Pons (tissue), 1 donor: ENCODE measurements at places on chromosomes 3 and 15.

- no peak for DNase-seq
These were observed 32.2 kb downstream of the DUT start for GRCh38 chr15:48363474-48363873.

DNA sequence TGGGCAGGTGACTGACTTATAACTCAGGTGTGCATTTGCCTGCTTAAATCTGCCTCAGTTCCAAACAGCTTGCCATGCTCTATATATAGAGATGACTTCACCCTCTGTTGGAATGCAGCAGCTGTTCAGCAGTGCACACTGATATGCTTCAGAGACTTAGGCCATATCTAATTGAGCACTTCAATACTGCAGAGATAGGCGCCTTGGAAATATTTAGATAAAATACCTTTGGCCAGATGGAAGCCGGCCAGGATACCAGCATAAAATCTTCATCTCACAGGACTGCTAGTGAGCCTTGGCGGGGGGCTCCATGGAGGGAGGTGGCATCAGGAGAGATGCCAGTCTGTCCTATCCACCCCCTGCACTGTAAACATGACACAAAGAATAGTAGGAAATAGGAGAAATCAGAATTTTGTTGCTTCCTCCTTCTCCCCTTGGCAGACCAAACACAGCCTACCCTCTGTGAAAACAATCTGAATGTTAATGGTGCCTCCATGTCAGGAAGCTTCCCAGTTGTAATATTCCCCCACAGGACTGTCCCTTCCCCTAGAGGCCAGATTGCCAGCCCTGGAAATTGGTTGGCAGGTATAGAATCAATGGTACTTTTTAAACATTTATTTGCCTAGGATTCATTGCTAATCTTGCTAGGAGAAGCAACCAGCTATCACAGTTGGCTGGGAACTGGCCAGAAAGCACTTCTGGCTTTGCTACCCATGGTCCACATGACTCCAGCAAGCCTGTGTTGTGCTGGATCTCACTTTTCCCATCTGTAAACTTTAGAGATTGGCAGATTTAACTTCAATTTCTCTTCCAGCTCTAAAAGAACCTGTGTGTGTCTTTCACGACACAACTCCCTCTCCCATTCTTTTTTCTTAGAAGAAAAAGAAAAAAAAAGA, 215.5 kb upstream of the KCNMB2 start:
- peak; percentile 20 for DNase-seq

GRCh38 chr3:147412917-147413685, 3.9 kb downstream of the ZIC1 start:
- no peak for DNase-seq

DNA sequence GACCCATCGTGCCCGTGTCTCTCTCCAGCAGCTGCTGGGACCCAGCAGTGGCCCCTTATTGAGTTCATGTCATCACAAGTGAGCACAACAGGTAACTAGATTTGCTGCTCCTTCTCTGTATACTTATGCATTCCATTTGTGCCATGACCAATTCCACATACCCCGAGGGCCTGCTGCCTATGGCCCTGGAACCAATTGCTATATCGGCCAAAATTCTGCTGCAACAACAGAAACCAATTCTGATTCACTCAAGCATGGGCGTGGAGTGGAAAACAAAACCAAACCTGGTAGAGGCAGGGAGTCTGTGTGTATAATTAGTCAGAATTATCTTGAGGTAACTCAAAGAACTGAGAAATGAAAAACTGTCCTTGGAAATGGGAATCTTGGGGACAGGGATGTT, 516.6 kb downstream of the EPHB1 start:
- no peak for DNase-seq

GRCh38 chr3:67176396-67176795, 178.3 kb downstream of the KBTBD8 start:
- DNase-seq: peak; percentile 12

- DNase-seq: no peak
These were observed 285.1 kb downstream of the IL20RB start for GRCh38 chr3:137242836-137243400.

DNA sequence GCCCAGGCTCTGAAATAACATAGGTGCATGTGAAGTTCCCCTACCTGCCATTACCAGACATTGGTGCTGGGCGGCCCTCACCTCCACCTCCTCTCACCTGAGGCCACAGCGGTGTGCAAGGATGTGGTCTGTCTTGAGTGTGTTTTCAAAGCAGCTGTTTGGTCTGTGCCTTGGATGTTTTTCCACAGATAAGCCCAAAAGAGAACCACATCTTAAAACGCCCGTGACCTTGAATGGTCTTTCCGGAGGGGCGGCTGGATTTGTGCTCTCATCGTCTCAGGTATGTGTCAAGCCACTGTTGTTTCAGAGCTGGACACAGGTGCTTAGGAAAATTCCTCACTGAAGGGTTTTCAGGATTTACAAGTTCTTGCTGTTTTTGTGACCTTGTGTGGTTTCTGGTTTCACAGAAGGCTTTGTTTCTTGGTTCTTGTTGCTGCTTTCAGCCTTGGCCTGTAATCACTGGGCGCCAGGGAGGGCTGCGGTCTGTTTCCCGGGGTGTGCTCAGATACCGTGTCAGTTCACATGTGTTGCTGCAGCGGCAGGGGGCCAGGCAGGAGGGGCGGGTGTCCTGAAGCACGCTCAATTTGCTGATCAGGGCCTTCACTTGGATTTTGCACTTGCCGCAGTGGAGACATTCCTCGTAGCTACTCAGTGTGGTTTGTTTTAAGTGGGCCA, 128.4 kb downstream of the IGF1R start:
- no peak for DNase-seq

- DNase-seq: no peak
These were observed 5.0 kb downstream of the THBS1 start for GRCh38 chr15:39585871-39586301.

- no peak for DNase-seq
These were observed 63.3 kb upstream of the RGMA start for GRCh38 chr15:93152360-93152759.

GRCh38 chr3:17687566-17687965, 54.9 kb downstream of the TBC1D5 start:
- DNase-seq: no peak

- no peak for DNase-seq
These were observed 21.5 kb downstream of the MAP2K1 start for GRCh38 chr15:66408254-66408653.

- peak; percentile 100 for DNase-seq
These were observed at the start of gene ZBTB11 for GRCh38 chr3:101676765-101677435. Gene ZBTB11, minus strand, starts transcription at chr3:101677132. Its CDS starts 218 bp downstream, at chr3:101676914.

- no peak for DNase-seq
These were observed 23.1 kb downstream of the ISG20 start for GRCh38 chr15:88661761-88662556.

DNA sequence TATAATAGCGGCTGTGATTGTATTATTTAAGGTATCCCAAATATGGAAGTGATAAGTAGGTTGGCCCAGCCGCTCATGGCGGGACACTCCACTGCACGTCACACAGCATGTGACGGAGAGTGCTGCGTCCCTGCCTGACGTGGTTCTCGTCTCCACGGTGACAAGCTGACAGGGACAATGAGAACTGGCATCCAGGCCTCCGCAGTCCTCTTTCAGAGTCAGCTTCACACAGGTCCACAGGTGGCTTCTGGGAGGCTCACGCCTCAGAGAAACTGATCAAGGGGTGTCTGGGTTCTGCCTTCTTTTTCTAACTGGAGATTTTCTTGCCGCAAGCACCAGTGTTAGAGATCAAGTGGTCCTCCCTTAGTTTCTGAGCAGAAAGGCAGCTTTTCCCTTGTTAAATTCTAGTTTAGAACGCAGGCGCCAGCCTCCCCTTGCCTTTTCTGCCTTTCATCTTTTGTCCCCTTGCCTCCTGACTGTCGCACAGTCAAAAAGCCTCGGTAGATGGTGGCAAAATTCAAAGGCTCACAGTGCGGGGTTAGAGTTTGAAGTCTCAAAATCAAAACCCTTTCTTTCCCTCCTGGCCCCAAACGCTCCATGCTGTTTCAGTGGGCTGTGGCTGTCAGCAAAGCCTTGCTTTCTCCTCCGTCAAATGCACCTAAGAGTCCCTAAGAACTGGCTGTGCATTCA, 120.9 kb downstream of the ATP10A start:
- DNase-seq: no peak

DNA sequence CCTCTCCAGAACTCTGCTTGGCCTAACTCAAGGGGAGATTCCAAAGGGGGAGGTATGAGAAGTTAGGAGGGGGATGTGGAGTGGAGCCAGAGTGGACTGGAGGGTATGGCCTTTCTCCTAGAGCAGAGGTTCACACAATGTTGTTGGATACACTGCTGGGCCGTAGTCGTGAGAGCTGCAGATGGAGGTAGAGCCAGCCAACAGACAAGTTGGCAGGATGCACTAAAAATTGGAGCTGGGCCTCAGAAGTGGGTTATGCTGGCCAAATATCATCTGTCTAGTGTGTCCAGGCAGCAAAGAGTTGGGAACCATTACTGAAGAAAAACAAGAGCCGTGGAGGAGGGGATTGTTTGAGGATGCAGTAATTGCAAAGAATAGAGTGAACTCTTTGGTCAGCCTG, 27.7 kb upstream of the LRRFIP2 start:
- DNase-seq: no peak

DNA sequence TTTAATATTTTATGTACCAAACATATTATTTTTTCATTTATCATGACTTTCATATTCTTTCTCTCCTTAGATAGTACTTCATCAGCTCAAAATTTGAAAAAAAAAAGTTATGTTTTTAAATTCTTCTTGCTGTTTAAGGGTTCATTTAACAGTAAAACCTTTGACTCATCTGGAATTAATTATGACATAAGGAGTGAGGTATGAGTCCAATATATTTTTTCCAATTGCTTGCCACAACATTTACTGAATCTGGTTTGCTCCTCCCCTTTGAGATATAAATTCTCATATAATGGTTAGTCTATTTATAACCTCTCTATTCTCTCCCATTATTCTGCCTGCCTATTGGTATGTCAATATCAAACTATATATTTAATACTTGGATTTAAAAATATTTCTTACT, 387.8 kb downstream of the TUSC7 start:
- no peak for DNase-seq

GRCh38 chr15:85542895-85543331, 162.5 kb downstream of the AKAP13 start:
- DNase-seq: no peak

DNA sequence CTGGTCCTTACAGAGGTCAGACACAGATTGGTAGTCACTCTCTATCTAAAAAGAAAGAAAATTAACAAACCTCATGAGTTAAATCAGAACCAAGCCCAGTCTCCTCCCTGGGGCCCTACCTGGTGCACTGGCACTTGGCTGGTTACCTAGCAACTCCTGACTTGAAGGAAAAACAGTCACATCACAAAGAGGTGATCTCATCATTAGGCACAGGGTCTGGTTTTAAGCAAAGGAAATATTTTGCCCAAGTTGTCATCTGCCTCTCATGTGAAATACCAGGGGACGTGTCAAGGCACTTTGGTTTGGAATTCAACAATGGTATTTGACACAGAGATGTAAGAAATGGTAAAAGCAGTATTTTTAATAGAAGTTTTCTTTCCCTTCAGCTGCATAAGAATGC, 47.7 kb upstream of the FMN1 start:
- no peak for DNase-seq

DNA sequence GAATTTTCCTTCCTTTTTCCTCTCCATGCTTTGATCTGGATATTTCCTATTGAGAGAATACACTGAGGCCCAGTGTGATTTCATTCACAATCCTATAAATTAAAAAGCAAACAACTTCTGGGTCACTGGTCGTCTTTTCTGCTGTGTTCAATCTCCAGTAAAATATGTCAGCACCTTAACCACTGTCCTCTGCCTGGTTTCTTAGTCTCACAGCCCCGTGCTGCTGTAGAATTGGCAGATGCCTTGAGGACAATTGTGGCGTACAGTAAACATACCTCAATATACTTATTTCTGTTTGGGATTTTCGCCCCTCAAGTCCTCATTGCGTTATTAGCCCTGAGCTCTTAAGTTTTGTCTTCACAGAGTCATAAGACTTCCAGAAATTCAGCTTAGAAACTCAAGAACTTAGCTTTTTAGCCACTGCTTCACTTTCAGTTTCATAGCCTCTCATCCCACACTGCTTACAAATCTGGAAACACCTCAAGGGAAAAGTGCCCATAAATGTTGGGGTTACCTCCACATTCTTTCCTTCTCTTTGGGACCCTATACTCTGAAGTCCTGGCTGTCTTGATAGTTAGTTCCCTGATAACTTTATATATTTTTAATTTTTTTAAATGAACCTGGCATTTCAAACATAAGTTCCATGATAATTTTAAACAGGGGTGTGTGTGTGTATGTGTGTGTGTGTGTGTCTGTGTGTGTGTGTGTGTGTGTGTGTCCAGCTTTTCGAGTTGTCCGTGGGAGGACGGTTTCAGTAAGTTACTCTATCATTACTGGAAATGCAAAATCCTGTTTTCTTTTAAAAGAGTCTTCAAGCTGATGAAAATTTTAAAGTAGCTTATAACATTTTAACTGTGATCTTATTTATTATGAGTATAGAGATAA, 238.4 kb upstream of the CTDSPL start:
- peak; percentile 3 for DNase-seq

GRCh38 chr3:59320080-59320479, 270.3 kb upstream of the CFAP20DC start:
- DNase-seq: no peak

DNA sequence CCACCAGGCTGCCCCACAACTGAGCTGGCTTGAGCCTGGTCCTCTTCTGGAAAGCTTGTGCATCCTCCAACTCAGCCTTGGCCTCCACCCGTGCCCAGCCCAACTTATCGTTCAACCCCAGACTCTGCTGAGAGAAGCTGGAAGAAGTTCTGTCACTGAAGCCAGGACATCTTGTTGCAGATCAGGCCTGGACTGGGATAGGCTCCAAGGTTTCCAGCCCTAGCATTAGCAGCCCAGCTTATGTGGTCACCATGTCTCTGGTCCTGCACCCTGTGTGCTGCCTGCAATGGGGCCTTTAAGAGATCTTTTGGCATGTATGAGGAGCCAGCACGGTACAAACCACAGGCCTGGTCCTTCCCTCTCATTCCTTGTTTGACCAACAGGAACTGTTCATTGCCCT, 15.2 kb upstream of the CAMP start:
- no peak for DNase-seq

DNA sequence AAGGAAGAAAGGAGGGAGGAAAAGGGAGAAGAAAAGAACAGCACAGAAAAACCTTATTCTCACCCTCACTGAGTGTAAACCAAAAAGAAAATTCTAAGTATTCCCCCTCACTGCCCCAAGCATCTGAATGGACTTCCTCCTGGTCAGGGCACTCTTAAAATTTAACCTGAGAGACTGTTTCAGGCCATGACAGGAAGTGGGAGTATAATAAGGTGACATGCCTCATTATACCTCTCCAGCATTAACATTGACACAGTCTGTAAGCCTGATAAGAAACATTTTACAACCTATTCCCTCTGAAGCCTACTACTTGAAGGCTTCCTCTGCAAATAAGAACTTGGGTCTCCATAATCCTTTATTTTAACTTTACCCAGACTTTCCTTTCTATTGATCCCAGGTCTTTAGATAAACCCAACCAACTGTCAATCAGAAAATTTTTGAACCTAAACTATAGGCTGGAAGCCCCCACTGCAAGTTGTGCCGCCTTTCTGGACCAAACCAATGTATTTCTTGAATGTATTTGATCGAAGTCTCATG, 41.7 kb downstream of the SLCO2A1 start:
- no peak for DNase-seq

- DNase-seq: no peak
These were observed 682.1 kb downstream of the MECOM start for GRCh38 chr3:168981396-168981795.

GRCh38 chr15:89647191-89647851, 7.9 kb downstream of the KIF7 start:
- DNase-seq: peak; percentile 14

GRCh38 chr3:32876920-32877319, 59.1 kb downstream of the TRIM71 start:
- DNase-seq: no peak
